Ovary (tissue), 10 donors: ENCODE measurements at places on chromosomes 6 and 20.
A peak's percentile ranks its signal among the peaks of the same experiment; 100 is the strongest.

GRCh38 chr6:72746276-72746675 is 124.4 kb downstream of the KCNQ5 start:
- no peak for DNase-seq

- DNase-seq: no peak
Observed at GRCh38 chr6:42047790-42048405, 2.4 kb upstream of the TAF8 start.

GRCh38 chr20:62710886-62711702 is 2.5 kb downstream of the NTSR1 start:
- no peak for DNase-seq

GRCh38 chr6:149064001-149064659 is 253.4 kb upstream of the TAB2 start:
- DNase-seq: no peak

GRCh38 chr6:34919651-34920050 is 30.6 kb downstream of the ANKS1A start:
- DNase-seq: no peak

GRCh38 chr6:139323511-139324300 is 31.9 kb upstream of the TXLNB start:
- peak; percentile 82 for DNase-seq

DNA sequence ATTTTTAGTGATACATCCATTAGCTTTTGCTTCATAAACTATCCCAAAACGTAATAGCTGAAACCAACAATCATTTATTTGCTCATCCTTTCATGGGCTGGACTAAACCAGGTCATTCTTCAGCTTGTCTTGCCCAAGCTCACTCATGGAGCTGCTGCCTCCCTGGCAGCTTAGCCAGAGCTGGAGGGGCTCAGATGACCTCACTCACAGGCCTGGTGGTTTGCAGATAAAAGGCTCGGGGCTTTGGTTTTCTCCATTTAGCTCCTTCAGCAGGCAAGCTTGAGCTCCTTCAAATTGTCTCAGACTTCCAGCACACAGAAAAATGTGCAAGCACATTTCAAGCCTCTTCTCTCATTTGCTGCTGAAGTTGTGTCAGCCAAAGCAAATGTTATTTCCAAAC is 139.1 kb downstream of the BTBD3 start:
- DNase-seq: no peak

- no peak for DNase-seq
Observed at GRCh38 chr6:29763491-29764289, 40.5 kb downstream of the HLA-F start.

DNA sequence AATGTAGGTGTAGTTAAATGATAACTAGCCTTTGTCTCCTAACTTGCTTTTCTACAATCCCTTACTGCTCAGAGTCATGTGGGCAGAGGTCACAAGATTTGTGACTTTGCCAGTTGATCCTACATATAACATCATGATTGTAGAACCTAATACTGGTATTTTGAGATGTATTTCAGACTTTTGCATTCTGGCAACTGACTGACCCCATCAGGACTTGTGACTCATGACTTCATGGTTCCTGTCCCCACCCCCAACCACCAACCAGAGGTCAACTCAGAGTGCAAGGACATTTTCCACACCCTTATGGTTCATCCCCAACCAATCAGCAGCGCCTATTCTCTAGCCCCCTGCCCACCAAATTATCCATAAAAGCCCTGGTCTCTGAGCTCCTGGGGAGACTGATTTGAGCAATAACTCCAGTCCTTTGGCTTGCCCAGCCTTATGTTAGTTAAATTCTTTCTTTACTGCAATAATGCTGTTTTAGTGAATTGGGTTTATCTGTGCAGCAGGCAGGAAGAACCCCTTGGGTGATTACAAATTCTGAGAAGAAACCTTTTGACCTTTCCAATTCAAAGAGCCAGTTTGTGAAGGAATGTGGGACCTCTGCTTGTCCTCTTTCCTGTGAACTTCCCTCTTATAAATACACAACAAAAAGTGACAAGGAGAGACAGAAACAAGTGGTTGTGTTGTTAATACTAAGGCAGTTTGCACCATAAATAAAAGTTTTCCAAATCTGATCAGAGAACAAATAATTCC is 588.7 kb downstream of the UTRN start:
- no peak for DNase-seq

- peak; percentile 57 for DNase-seq
Observed at GRCh38 chr6:139135578-139136545, 982 bp downstream of the HECA start.

DNA sequence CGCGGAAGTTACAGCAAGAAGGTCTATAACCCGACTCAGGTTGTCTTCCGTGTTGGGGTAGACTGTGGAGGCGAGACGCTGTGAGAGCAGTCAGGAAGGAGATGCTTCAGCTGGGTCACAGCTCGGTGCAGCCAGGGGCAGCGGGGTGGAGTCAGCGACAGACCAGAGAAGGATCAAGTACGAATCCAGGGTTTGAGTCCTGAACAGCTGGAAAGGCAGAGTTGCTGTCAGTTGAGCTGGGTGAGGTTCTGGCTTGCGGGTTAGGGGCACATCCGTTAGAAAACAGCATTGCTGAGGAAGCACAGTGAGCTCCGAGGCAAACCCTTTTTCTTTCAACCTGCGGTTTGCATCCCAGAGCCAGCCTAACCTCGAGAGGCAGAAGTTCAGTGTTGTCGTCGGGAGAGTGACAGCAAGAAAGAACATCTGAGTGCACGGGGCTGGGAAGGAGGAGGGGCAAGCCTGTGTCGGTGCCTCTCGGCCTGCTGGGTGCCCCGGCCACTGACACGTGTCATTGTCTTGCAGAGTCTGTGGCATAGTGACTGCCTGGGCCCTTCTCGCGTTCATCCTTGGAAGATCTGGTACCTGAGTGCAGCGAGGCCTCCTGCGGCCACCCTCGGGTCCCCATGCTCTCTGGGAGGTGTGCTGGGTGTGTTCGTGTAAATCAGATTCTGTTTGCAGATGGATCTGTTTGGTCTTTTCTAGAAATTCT is 20.0 kb downstream of the PNLDC1 start:
- DNase-seq: no peak

DNA sequence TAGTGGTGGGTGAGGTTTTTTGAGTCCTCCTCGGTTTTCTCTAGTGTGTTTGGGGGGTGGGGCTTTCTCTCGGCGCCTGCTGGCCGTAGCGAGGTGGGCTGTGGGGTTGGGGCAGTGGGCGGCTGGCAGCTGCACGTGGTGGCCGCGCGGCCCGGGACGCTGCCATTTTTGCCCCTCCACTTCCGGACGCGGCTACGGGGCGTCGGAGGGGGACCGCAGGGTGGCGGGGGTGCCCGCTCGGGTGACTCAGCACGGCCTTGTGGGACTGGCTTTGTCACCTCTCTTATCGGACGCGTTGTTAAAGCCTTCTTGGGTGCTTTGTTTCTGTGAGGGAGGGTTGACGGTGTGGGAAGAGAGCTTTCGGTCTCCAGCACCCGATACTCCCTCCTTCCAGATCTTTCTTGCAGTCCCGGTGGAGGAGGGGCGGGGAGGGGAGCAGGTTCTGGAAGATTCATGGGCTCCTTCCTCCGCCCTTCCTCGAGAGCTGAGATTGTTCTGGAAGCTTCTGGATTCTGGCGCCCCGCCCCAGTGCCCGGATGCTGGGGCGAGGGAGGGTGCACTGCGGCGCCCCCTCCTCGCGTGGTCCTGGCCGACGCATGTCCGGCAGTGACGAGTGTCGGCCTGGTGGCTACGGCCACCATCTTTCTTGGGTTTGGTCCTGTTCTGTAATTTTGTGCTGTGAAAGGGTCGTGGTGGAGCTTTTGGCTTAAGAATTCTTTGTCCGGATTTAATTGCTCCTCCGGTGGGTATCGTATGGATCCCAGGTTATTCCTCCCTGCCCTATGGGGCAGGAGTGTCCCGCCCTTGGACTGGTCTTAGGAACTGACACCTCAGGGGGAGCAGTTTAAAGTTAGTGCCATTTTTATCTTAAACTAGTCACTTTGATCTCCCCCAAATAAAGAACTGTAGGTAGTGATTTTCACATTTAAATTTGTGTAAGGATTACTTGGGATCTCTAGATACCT is 719 bp downstream of the HSP90AB1 start:
- peak; percentile 79 for DNase-seq

GRCh38 chr20:24678351-24679106 is 209.1 kb downstream of the SYNDIG1 start:
- DNase-seq: no peak

- DNase-seq: no peak
Observed at GRCh38 chr20:57198132-57199072, 68.0 kb downstream of the BMP7 start.

- no peak for DNase-seq
Observed at GRCh38 chr6:125568609-125569008, 180.8 kb upstream of the HEY2 start.

DNA sequence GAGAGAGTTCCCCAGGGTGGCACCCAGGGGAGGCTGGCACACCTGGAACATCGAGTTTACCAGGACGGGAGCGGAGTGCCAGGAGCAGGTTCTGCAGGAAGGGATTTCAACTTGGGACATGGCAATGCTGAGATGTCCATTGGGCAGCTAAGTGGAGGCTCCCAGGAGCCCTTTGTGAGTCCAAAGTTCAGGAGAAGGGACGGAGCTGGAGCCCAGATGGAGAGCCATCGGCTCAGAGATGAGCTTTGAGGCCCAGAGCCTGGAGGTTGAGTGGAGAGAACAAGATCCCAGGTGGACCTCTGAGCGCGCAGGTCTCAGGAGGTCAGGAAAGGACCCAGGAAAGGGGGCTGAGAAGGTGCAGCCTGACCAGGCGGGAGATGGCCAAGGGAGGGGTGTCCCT is 67.5 kb upstream of the AFDN start:
- no peak for DNase-seq

- DNase-seq: no peak
Observed at GRCh38 chr6:70314296-70314695, 11.4 kb upstream of the COL9A1 start.

DNA sequence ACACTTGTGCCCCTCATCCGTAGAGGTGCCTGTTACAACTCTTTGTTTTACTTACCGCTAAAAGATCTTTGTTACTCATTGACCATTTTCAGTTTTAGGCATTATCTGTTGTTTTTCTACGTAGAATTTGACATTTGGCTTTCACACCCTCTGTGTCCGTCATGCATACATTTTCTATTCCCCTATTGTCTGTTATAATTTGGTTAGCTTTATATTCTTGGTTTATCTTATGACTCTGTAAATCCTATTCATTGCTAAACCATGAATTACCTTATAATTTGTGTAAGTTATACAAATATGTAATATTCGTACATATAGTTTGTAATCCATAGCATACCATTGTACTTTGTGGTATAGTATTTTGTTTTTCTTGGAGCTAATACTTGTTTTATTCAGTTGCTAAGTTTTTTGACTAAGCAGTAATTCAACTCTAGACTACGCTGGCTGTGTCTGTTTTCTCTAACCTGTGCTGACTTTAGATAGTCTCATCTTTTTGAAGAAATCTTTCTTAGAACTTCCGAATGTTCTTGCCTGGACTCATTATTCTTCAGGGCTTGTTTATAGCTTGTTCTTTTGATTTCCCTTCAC is 21.8 kb downstream of the CDC5L start:
- DNase-seq: no peak

DNA sequence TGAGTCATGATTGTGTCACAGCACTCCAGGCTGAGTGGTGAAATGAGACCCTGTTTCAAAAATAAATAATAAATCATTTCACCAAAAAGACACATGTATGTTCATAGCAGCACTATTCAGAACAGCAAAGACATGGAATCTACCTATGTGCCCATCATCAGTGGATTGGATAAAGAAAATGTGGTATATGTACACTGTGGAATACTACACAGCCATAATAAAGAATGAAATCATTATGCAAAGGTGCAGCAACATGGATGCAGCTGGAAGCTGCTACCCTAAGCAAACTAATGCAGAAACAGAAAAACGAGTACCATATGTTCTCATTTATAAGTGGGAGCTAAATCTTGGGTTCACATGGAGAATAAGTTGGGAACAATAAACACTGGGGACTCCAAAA is 33.1 kb downstream of the ZNF451 start:
- no peak for DNase-seq

GRCh38 chr6:106005954-106006353 is 80.2 kb upstream of the PRDM1 start:
- DNase-seq: no peak

DNA sequence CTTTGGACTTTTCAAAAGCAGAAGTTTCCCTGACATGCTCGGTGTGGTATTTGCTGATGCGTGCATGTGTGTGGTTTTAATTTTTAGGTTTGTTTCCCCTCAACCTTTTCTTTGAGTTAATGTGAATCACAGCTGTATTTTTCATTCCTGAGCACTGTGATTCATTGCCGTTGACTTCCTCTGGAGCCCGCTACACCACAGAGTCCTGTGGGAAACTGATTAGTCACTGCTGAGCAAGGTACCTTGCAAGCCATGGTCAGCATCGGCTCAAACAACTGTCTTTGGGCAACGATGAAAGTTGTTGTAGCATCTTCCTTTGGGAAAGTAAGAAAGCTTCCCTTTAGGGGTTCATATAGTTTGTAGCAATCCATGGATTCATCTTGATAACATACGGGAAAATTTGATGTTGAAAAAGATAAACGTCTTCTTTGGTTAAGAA is 57.5 kb downstream of the RIN2 start:
- DNase-seq: no peak

GRCh38 chr6:45478240-45478639 is 100.5 kb upstream of the SUPT3H start:
- DNase-seq: no peak

DNA sequence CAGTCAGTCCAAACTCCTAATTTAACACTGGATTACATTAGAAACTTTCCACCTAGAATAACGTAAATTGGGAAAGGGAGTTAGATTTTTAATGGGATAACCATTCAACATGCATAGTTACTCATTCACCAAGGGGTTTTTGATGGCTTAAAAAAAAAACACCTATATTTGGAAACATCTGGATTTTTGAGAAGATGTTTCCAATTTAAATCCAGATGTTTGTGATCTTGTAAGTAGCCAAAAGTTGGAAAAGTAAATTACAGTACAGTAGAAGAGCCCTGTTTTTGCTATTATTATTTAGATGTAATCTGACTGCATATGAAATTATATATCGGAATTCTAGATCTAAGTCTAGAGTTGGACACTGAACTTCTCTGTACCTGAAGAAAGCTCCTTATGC is 478.2 kb downstream of the CD83 start:
- no peak for DNase-seq

DNA sequence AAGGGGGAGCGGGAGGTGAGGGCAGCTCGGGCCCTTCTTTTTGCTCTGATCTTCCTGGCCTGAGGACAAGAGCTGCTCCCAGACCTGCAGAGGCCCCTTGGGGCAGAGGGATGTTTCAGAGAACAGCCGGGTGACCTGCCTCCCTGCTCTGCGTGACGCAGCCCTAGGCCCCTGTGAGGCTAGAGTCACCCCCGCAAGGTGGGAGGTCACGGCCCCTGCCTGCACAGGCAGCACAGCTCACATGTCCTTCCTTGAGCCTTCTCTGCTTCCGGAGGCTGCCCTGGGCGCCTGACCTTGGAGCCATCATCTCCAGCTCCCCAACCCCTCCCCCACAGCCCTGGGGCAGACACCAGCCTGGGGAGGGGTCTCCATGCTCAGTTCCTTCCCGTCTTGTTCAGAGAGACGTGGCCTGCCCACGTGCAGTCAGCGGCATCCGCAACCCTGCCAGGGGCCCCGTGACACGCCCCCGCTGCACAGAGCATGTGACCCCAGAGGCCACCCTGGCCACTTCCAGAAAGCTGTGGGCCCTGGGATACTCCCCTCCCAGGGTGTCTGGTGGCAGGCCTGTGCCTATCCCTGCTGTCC is at the start of gene BIRC7:
TSS of gene BIRC7 (plus strand) at position 507 of the 585 bp plus-strand sequence. CDS start 192 bp downstream, outside the sequence.
- no peak for DNase-seq
